H9 (cell line): ENCODE measurements at places on chromosomes 5 and 9. TPM values are rescaled to one million over a fixed set of nuclear protein-coding genes. Genes with fewer than 3 reads are reported as not detected.

ZFP2 gene
- 0.37 and 0.52 TPM in 2 replicates for total RNA-seq

F2RL2 gene
- 0.09 TPM in 1 of 2 replicates, not detected in the other for total RNA-seq

PHF24 gene
- total RNA-seq, result 0.24 and 0.68 TPM in 2 replicates

IRX2 gene
- 91.6 and 94.4 TPM in 2 replicates for total RNA-seq

CATSPER3 gene
- total RNA-seq, result 0.31 and 0.50 TPM in 2 replicates

ZFR gene
- total RNA-seq, result 61.8 and 62.4 TPM in 2 replicates

DRD1 gene
- not detected in 2 replicates for total RNA-seq

NPR2 gene
- total RNA-seq, result 12.2 and 12.5 TPM in 2 replicates

NR2F1 gene
- total RNA-seq, result not detected in 2 replicates

SRD5A1 gene
- 29.9 and 31.3 TPM in 2 replicates for total RNA-seq

LRRC19 gene
- not detected in 2 replicates for total RNA-seq

PAX5 gene
- total RNA-seq, result 0.39 and 0.75 TPM in 2 replicates

FAM153A gene
- 0.70 and 1.2 TPM in 2 replicates for total RNA-seq

SHOC1 gene
- total RNA-seq, result not detected in 2 replicates

ZFP37 gene
- 4.8 and 5.1 TPM in 2 replicates for total RNA-seq

C1QTNF3 gene
- total RNA-seq, result 1.1 TPM in 2 replicates

CYLC2 gene
- not detected in 2 replicates for total RNA-seq

OLFML2A gene
- total RNA-seq, result 5.8 and 6.0 TPM in 2 replicates

CCDC171 gene
- 2.4 TPM in 2 replicates for total RNA-seq

EXOSC2 gene
- 92.0 and 94.5 TPM in 2 replicates for total RNA-seq

S100Z gene
- not detected in 2 replicates for total RNA-seq

SLC34A1 gene
- not detected in 2 replicates for total RNA-seq

ACOT12 gene
- total RNA-seq, result not detected in 2 replicates
